ENCODE measurements at places on chromosomes 6 and 20. TPM values are rescaled to one million over a fixed set of nuclear protein-coding genes. Genes with fewer than 3 reads are reported as not detected.

ZNF334 gene
- polyA plus RNA-seq, result not detected

MTFR2 gene
- 11.8 TPM for polyA plus RNA-seq

PTCRA gene
- not detected for polyA plus RNA-seq

LPA gene
- not detected for polyA plus RNA-seq

FGD2 gene
- polyA plus RNA-seq, result not detected

BHLHE23 gene
- polyA plus RNA-seq, result not detected

All from A549 (cell line).